ENCODE measurements at places on chromosomes 3 and 15.

DNA sequence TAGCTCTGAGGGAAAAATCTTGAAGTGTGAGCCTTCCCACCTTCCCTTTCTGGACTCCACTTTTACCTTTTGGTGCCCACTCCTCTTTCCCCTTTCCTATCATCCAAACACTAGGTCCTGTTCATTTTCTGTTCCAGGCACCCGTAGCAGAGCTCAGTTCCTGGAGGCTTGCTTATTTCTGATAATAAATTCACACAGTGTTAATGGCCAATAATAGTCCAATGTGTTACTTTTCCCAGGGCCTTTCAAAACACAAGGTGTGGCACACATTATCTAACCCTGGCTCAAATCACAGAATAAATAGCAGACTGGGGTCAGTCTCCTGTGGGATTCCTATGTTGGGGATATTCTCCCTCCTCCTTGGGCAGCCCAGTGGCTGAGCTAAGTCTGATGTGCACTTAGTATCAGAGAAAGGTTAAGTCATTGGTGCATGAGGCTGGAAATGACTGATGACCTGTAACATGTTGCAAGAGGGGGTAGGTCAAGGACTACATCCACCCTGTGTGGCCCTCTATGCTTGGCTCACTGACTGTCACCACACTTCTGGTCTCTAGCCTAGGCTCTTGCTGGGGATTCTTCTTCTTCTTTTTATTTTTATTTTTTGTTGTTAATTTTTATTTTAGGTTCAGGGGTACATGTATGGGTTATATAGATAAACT is 43.7 kb upstream of the ROPN1 start:
- no peak for DNase-seq

DNA sequence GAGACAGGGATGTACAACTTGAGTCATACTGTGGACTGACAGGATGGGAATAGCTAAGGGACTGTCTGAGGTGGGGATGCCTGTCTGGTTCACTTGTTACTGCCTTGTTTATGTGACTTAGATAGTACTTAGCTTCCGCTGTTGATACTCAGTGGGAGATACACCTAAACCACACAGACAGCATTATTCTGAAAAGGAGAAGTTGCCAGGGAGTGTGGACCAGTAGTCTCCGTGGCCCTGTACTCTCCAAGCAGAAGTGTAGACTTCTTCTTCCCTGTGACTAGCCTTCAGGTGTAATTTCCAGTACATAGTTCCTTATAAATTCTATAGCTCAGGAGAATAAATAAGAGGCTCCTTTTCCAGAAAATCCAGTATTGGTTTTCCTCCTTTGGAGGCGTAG is 5.1 kb downstream of the HIGD2B start:
- no peak for DNase-seq

- no peak for DNase-seq
Observed at GRCh38 chr3:29354894-29355293, 74.0 kb downstream of the RBMS3 start.

DNA sequence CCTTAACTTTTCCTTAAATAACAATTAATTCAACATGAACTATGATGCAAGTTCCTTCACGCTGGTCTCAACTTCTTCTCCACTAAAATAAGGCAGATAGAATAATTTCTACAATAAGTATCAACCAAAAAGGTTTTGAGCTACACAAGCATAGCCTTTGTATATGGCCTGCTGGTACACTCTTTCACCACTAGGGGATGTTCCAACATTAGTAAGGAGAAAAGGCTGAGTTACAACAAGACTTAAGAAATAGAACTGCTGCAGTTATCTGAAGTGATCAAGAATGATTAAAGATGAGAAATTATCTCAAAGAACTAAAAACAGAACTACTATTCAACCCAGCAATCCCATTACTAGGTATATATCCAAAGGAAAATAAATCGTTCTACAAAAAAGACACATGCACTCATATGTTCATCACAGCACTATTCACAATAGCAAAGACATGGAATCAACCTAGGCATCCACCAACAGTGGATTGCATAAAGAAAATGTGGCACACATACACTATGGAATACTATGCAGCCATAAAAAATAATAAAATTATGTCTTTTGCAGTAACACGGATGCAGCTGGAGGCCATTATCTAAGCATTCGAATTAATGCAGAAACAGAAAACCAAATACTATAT is 14.4 kb downstream of the ATP13A3 start:
- DNase-seq, result peak; percentile 73

GRCh38 chr3:135325096-135325495 is 530.0 kb downstream of the EPHB1 start:
- DNase-seq, result no peak

- no peak for DNase-seq
Observed at GRCh38 chr3:25476639-25477038, 48.6 kb downstream of the RARB start.

- DNase-seq, result peak; percentile 26
Observed at GRCh38 chr3:115512565-115513415, 110.5 kb upstream of the GAP43 start.

- no peak for DNase-seq
Observed at GRCh38 chr3:88807491-88808105, 299.8 kb upstream of the EPHA3 start.

GRCh38 chr15:82045179-82045891 is 483 bp downstream of the MEX3B start:
- peak; percentile 10 for DNase-seq

- no peak for DNase-seq
Observed at GRCh38 chr15:71114066-71114680, 1.1 kb upstream of the THSD4 start.

Data from CD4-positive, alpha-beta T cell treated with Interleukin-21 for 1 hour (primary cell).